Cardiac muscle cell (in vitro differentiated cells and primary cell): ENCODE measurements at places on chromosomes 7 and 10. TPM values are rescaled to one million over a fixed set of nuclear protein-coding genes. Genes with fewer than 3 reads are reported as not detected.

POLR2J gene
- 92.3 and 121 TPM in 2 replicates for polyA plus RNA-seq

CPN1 gene
- polyA plus RNA-seq = not detected in 2 replicates

RNLS gene
- polyA plus RNA-seq = 6.9 and 9.8 TPM in 2 replicates

HOGA1 gene
- polyA plus RNA-seq = 2.1 and 5.3 TPM in 2 replicates

BMPR1A gene
- 35.6 and 54.2 TPM in 2 replicates for polyA plus RNA-seq

PLXDC2 gene
- 10.3 and 13.1 TPM in 2 replicates for polyA plus RNA-seq

KCND2 gene
- 0.45 and 1.4 TPM in 2 replicates for polyA plus RNA-seq

OPALIN gene
- polyA plus RNA-seq = not detected in 2 replicates

CHCHD3 gene
- 102 and 127 TPM in 2 replicates for polyA plus RNA-seq
